MCF 10A (cell line): ENCODE measurements at places on chromosomes 7 and 10. TPM values are rescaled to one million over a fixed set of nuclear protein-coding genes. Genes with fewer than 3 reads are reported as not detected.

The POLR3A gene
- 19.1 and 19.8 TPM in 2 replicates for total RNA-seq

GRCh38 chr7:92466682-92467081, 11.1 kb downstream of the ERVW-1 start:
- no peak overlapping the region for H3K27ac ChIP-seq
- H3K4me1 ChIP-seq: peaks cover under 1% of the 10 kb centered on the region
- no peak for DNase-seq
- no peak overlapping the region for H3K4me3 ChIP-seq

GRCh38 chr7:145169908-145170307, 334.1 kb upstream of the TPK1 start:
- no peaks in the 10 kb centered on the region for H3K36me3 ChIP-seq
- H3K27ac ChIP-seq: peak overlapping the region; percentile 20
- H3K4me1 ChIP-seq: peaks cover 17% of the 10 kb centered on the region
- H3K4me3 ChIP-seq: no peak overlapping the region

DNA sequence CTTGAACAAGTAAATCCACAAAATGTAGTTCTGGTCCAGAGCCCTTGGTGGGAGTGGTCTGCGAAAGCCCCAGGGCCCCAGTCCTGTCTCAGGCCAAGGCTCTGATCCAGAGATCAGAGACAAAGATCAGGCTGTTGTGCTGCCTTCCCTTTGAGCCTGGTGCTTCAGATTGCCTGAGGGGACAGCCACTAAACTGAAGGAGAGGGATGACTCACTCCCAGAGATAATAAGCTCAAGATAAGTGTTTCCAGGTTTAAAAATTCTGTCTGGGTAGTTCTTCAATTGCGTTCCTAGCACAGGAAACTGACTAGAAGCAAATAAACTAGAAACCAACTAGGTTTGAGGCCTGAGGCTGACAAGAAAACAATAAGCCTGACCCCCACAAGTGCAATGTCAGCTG, 190.2 kb downstream of the RAMP3 start:
- H3K4me1 ChIP-seq: no peaks in the 10 kb centered on the region
- no peak overlapping the region for H3K4me3 ChIP-seq
- peaks cover 81% of the 10 kb centered on the region for H3K27me3 ChIP-seq

GRCh38 chr7:27249724-27250556, 7.3 kb downstream of the EVX1 start:
- no peaks in the 10 kb centered on the region for H3K27me3 ChIP-seq
- H3K4me1 ChIP-seq: peaks cover 19% of the 10 kb centered on the region
- no peaks in the 10 kb centered on the region for H3K36me3 ChIP-seq

The ZNF804B gene
- not detected in 2 replicates for total RNA-seq

DNA sequence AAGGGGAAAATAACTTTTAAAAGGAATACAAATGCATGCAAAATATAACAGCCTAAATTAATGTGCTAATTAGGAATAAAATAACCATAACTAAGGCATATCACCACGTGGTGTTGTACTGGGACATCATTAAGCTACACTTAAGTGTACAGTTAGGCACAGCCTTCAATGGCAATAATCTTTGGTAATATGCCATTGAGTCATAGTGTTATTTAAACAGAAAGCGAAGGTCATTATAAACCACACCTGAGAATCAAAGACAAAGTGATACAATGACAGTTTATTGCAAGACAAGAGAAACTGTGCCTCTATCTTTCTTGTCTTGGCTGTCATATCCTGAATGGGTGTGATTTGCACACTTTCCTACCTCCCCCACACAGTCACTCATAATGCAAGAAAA, 30.5 kb upstream of the AUTS2 start:
- no peak overlapping the region for H3K27ac ChIP-seq
- no peak overlapping the region for H3K4me3 ChIP-seq
- no peaks in the 10 kb centered on the region for H3K27me3 ChIP-seq
- H3K4me1 ChIP-seq: no peaks in the 10 kb centered on the region
- H3K36me3 ChIP-seq: no peaks in the 10 kb centered on the region
- DNase-seq: no peak

DNA sequence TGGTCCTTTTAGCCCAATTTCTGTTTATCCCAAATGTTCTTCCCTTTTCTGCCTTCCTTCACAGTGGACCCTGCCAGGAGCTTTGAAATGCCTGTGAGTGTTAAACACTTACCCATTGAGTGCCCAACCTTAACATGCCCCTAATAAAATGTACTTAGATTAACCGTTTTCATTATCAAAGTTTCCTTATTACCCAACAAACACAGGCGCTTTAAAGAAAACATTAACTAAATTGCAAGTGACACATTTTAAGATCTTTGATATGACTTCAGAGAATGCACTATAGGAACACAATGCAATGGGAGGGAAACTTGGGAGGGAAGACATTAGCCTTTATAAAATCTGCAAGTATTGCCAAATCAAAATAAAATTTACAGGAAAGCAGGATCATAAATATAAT, 177.0 kb downstream of the CFTR start:
- no peak for DNase-seq
- H3K4me1 ChIP-seq: no peaks in the 10 kb centered on the region
- H3K4me3 ChIP-seq: no peak overlapping the region
- H3K27me3 ChIP-seq: peaks cover 12% of the 10 kb centered on the region
- no peaks in the 10 kb centered on the region for H3K36me3 ChIP-seq
- H3K27ac ChIP-seq: no peak overlapping the region

GRCh38 chr7:128830231-128831177, at the start of gene FLNC:
Gene FLNC (plus strand): TSS chr7:128830406. CDS start chr7:128830638, 232 bp downstream.
- H3K4me1 ChIP-seq: no peaks in the 10 kb centered on the region
- no peaks in the 10 kb centered on the region for H3K36me3 ChIP-seq
- no peak within 1 kb of the TSS for H3K27ac ChIP-seq
- peaks cover 11% of the 10 kb centered on the region for H3K27me3 ChIP-seq
- H3K4me3 ChIP-seq: peak within 1 kb of the TSS; percentile 58

DNA sequence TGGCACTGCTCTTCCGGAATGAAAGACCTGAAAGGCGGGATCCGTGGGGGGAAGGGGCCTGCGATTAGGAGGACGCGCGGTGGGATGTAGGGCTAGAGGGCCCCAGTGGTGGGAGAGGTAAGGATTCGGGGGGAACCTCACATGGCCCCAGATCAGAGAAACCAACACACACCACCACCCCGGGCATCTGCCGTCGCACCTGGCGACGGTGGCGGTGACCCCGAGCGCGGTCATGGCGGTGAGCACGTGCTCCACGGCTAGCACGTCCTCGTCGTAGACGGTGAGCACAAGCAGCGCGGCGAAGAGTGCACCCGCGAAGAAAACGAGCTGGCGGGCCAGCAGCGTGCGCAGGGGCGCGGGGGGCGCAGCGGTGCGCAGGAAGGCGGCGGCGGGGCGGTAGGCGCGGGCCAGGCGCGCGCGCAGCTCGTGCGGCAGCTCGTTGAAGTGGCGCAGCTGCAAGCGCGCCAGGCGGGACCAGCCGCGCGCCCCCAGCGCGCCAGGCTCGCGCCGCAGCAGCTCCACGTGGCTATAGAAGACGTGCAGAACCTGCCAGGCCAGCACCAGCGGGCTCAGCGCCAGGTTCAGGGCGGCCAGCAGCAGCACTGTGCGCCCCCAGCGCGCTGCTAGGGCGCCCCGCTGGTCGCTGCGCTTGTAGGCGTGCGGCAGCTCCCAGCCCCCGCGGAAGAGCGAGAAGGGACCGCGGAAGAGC, 5.7 kb downstream of the ATG9B start:
- H3K4me3 ChIP-seq: peak overlapping the region; percentile 15
- H3K27ac ChIP-seq: no peak overlapping the region
- H3K36me3 ChIP-seq: no peaks in the 10 kb centered on the region
- peaks cover 10% of the 10 kb centered on the region for H3K4me1 ChIP-seq

- H3K27ac ChIP-seq: no peak overlapping the region
- peaks cover 1% of the 10 kb centered on the region for H3K4me1 ChIP-seq
- H3K36me3 ChIP-seq: peaks cover 6% of the 10 kb centered on the region
- no peak for DNase-seq
- no peaks in the 10 kb centered on the region for H3K27me3 ChIP-seq
Measured at GRCh38 chr7:43449577-43449976, 133.3 kb upstream of the STK17A start.

The PAX4 gene
- total RNA-seq: not detected in 2 replicates

- peaks cover 24% of the 10 kb centered on the region for H3K36me3 ChIP-seq
- peak; percentile 58 for DNase-seq
- H3K4me1 ChIP-seq: peaks cover 8% of the 10 kb centered on the region
- no peak overlapping the region for H3K27ac ChIP-seq
Measured at GRCh38 chr10:50367732-50368131, 116.4 kb upstream of the ASAH2 start.

GRCh38 chr10:103545366-103545765, 51.9 kb downstream of the NEURL1 start:
- H3K27ac ChIP-seq: no peak overlapping the region
- no peak for DNase-seq
- no peak overlapping the region for H3K4me3 ChIP-seq
- no peaks in the 10 kb centered on the region for H3K4me1 ChIP-seq

DNA sequence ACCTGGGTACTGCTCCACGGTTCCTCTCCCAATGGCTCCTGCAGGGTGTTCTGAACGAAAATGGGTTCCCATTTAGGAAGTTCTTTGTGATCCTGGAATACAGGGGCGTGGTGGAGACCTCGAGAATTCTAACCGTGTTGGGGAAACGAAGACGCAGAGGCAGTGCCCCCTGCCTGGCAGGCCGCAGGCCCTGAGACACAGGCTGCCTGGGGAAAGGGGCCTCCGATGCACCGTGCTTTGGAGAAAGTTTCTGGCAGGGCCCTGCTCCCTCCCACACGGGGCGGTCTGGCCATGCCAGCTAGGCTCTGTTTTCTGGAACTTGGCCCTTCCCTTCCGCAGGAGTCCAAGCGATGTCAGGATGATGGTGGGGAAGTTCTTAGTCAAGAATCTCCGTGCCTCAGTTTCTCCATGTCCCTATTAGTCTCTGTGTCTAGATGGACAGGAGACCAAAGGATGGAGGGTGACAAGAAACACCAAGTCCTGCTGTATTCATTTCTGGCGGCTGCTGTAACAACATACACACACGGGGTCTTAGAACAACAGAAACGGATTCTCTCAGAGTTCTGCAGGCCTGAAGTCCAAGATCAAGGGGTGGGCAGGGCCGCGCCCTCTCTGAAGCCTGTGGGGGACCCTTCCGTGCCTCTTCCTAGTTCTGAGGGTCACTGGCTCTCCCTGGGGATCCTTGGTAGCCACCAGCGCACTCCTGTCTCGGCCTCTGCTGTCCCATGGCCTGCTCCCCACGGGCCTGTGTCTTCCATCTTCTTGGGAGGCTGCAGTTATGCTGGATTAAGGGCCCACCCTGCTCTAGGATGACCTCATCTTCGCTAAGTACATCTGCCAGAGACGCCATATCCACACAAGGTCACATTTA, 27.7 kb downstream of the PRKAG2 start:
- H3K27me3 ChIP-seq: no peaks in the 10 kb centered on the region
- no peak overlapping the region for H3K27ac ChIP-seq
- no peak for DNase-seq
- H3K4me3 ChIP-seq: no peak overlapping the region

The RHBDD2 gene
- total RNA-seq: 36.1 and 38.6 TPM in 2 replicates

The CLDN3 gene
- total RNA-seq: not detected in 2 replicates

The ANXA8L1 gene
- 21.9 and 31.7 TPM in 2 replicates for total RNA-seq

The PNLIPRP2 gene
- not detected in 2 replicates for total RNA-seq

- peak overlapping the region; percentile 51 for H3K4me3 ChIP-seq
- DNase-seq: peak; percentile 93
- peak overlapping the region; percentile 91 for H3K27ac ChIP-seq
- H3K36me3 ChIP-seq: peaks cover 10% of the 10 kb centered on the region
Measured at GRCh38 chr7:29285444-29285793, 90.8 kb downstream of the CHN2 start.

- no peak overlapping the region for H3K27ac ChIP-seq
- no peaks in the 10 kb centered on the region for H3K4me1 ChIP-seq
- no peak overlapping the region for H3K4me3 ChIP-seq
- H3K36me3 ChIP-seq: no peaks in the 10 kb centered on the region
- DNase-seq: no peak
Measured at GRCh38 chr7:112262855-112263487, 56.5 kb downstream of the ZNF277 start.

GRCh38 chr10:36766415-36766810, 359.0 kb upstream of the ANKRD30A start:
- H3K4me1 ChIP-seq: no peaks in the 10 kb centered on the region
- H3K27me3 ChIP-seq: no peaks in the 10 kb centered on the region
- H3K36me3 ChIP-seq: no peaks in the 10 kb centered on the region
- H3K4me3 ChIP-seq: no peak overlapping the region

DNA sequence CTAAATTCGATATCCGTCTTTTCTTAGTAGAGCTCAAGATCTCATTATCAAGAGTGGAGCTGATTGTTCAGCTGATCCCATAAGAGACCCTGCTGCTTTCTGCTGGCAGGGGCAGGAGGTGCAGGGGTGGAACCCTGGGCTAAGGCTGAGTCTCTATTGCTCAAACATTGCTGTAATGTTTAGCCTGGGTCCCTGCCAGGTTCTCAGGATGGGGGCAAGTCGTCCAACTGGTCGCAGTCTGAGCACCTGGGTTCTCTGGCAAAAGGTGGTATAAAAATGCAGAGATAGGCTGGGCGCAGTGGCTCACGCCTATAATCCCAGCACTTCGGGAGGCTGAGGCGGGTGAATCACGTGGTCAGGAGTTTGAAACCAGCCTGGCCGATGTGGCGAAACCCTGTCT, 62.0 kb upstream of the NRBF2 start:
- H3K36me3 ChIP-seq: no peaks in the 10 kb centered on the region
- DNase-seq: peak; percentile 59
- H3K4me3 ChIP-seq: no peak overlapping the region
- peaks cover 18% of the 10 kb centered on the region for H3K4me1 ChIP-seq
- no peak overlapping the region for H3K27ac ChIP-seq
- no peaks in the 10 kb centered on the region for H3K27me3 ChIP-seq

DNA sequence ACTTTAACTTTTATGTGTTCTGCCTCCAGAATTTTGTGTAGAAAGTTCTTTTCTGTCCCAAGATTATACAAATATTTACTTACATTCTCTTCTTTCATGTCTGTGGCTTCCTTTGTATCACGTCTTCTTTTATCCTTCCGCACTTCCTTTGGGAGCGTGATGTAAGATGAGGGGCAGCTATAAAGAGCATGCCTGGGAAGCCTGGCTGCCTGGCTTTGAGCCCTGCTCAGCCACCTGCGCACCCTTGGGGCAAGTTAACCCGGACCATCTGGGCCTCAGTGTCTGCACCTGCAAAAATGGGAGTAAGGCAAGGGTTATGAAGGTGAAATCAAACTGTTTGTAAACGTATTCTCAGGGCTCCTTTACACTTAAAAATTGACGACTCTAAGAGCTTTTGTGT, 25.2 kb downstream of the PALD1 start:
- H3K27me3 ChIP-seq: no peaks in the 10 kb centered on the region
- H3K36me3 ChIP-seq: peaks cover 7% of the 10 kb centered on the region
- H3K4me1 ChIP-seq: no peaks in the 10 kb centered on the region
- H3K27ac ChIP-seq: no peak overlapping the region
- no peak overlapping the region for H3K4me3 ChIP-seq
- no peak for DNase-seq

- H3K4me3 ChIP-seq: peak overlapping the region; percentile 66
- DNase-seq: peak; percentile 98
- peak overlapping the region; percentile 94 for H3K27ac ChIP-seq
- peaks cover 42% of the 10 kb centered on the region for H3K4me1 ChIP-seq
Measured at GRCh38 chr10:33273295-33274002, 61.0 kb downstream of the NRP1 start.

DNA sequence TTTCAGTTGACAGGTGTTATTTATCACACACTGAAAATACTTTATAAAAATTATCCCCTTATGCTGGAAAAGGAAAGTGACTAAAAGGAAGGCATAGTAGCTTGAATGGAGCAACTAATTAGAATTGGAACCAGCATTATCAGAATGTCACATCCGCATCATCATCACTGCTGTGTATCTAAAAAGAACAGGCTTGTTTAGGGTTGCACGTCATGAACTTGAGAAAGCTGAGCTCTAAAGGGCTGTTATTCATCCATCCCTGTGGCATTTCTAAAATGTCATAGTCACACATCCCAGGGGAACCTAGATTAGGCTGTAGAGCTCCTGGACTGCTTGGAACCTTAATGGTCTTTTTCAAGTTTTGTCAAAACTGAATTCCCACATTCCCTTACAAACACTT, 54.4 kb downstream of the KLHDC10 start:
- peaks cover 71% of the 10 kb centered on the region for H3K36me3 ChIP-seq
- DNase-seq: no peak
- H3K4me3 ChIP-seq: no peak overlapping the region
- H3K27ac ChIP-seq: no peak overlapping the region
- H3K27me3 ChIP-seq: no peaks in the 10 kb centered on the region

The AGR2 gene
- 0.17 and 0.65 TPM in 2 replicates for total RNA-seq
